ENCODE measurements at places on chromosomes 2 and 18. TPM values are rescaled to one million over a fixed set of nuclear protein-coding genes. Genes with fewer than 3 reads are reported as not detected.

DNA sequence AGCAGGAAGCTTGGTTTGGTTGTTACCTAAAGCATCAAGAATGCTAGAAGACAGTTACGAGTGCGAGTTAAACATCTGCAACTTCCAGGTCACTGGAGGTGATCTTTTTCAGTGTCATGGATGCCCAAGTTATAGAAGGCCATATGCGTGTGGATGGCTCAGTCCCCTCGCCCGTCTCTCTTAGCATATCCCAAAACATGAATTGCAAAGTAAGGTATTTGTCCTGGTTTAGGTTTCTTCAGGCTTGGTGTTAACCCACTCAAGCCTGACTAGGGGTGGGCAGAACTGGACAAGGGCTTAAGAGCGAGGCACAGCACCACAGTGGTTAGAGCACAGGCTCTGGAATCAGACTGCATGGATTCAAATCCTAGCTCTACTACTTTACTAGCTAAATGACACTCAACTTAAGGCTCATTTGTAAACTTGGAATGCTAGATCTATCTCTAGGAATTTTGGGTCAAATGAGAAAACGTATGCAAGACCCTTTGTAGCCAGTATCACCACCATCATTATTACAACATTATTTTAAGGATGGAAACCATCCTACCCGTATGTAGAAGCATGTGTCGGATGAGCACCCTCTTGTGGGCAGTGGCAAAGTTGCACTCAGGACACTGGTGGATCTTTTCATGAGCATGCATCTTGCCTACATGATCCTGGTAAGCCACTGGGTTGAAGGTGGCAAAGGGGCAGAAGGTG lies 11.2 kb downstream of the ZNF142 start:
- peaks cover 12% of the 10 kb centered on the region for H3K36me3 ChIP-seq
- H3K4me1 ChIP-seq = no peaks in the 10 kb centered on the region
- no peaks in the 10 kb centered on the region for H3K27me3 ChIP-seq

DNA sequence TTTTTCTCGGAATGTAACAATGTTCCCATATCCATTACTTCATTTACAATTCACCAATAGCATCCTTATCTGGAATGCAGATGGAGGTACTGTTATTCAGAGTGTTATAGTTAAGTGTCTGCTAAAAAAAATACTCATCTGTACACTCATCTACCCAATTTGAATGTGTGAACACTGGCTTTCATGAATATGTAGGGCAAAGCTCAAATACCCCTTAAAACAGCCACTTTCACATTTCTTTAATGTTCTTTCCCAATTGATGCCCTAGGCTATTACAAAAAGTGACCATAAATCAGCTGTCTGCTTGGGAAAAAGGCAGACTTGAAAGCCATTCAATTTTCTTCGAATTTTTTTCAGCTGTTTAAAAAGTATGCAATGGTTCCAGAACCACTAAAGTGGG lies 796.3 kb upstream of the FSHR start:
- H3K4me3 ChIP-seq = no peak overlapping the region
- H3K27me3 ChIP-seq = no peaks in the 10 kb centered on the region
- no peak overlapping the region for H3K27ac ChIP-seq
- DNase-seq = no peak
- H3K4me1 ChIP-seq = no peaks in the 10 kb centered on the region
- H3K36me3 ChIP-seq = no peaks in the 10 kb centered on the region

- DNase-seq = no peak
- H3K27me3 ChIP-seq = no peaks in the 10 kb centered on the region
- H3K4me1 ChIP-seq = no peaks in the 10 kb centered on the region
- H3K27ac ChIP-seq = no peak overlapping the region
- H3K4me3 ChIP-seq = no peak overlapping the region
- H3K36me3 ChIP-seq = peaks cover 60% of the 10 kb centered on the region
These were observed 43.9 kb downstream of the LANCL1 start for GRCh38 chr2:210432633-210433032.

Gene LIMS1
- total RNA-seq = 44.7 TPM

GRCh38 chr2:86221066-86221684 lies 21.9 kb downstream of the MRPL35 start:
- peaks cover 6% of the 10 kb centered on the region for H3K4me1 ChIP-seq
- no peak overlapping the region for H3K4me3 ChIP-seq
- DNase-seq = no peak
- H3K27me3 ChIP-seq = no peaks in the 10 kb centered on the region

- no peak for DNase-seq
- no peak overlapping the region for H3K27ac ChIP-seq
- H3K4me1 ChIP-seq = peaks cover 4% of the 10 kb centered on the region
- H3K36me3 ChIP-seq = no peaks in the 10 kb centered on the region
- no peak overlapping the region for H3K4me3 ChIP-seq
These were observed 246.4 kb downstream of the CDH20 start for GRCh38 chr18:61579581-61579980.

DNA sequence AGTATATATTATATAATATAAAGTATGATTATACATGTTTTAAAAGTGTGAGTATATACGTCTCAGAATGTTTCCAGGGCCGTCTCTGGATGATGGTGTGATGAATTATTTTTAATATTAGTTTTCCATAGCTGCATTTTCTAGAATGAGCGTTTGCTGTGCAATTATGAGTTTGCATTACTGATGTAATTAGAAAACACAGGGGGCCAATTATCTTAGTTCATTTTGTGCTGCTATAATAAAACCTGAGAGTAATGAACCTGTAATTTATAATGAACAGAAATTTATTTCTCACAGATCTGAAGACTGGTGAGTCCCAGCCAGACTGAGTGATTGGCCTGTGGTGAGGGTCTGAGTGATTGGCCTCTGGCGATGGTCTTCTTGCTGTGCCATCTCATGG lies 4.0 kb upstream of the HJURP start:
- H3K4me1 ChIP-seq = peaks cover 13% of the 10 kb centered on the region
- H3K27ac ChIP-seq = no peak overlapping the region
- no peak overlapping the region for H3K4me3 ChIP-seq
- no peaks in the 10 kb centered on the region for H3K27me3 ChIP-seq
- H3K36me3 ChIP-seq = no peaks in the 10 kb centered on the region

Gene LYPD6
- not detected for total RNA-seq

Gene COLEC12
- total RNA-seq = not detected

DNA sequence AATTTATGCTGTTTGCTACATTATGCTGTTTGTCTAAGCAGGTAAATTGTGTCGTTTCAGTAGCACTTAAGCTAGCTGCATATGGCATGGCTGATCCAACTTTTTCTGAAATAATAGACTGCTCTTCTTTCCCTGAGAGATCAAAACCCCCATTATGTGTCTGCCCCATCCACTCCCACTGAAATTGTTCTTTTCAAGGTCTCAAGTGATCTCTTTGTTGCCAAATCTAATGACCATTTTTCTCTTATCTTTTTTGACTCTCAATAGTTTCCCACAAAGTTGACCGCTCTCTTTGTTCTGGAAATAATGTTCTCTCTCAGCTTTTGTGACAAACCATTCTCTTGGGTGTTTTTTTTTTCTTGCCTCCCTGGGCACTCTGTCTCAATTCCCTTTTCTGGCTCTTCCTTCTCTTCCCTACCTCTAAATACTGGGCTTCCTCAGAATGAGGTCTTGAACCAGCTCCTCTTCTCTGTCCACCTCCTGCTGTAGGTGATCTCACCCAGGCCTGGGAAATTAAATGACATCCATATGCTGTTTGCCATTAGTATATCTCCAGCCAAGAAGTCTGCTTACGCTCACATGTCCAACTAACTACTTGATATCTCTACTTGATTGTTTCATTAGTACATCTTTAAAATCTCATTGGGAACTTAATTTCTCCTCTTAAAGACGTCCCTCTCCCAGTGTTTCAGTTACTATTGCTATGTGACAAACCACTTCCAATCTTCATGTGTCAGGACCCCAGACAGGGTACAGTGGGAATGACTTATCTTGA lies 107.3 kb upstream of the TLK1 start:
- H3K4me1 ChIP-seq = no peaks in the 10 kb centered on the region
- H3K27ac ChIP-seq = no peak overlapping the region
- H3K36me3 ChIP-seq = no peaks in the 10 kb centered on the region
- no peak for DNase-seq

GRCh38 chr2:195899226-195899625 lies 169.4 kb downstream of the DNAH7 start:
- peaks cover 8% of the 10 kb centered on the region for H3K27me3 ChIP-seq
- no peak overlapping the region for H3K27ac ChIP-seq
- no peaks in the 10 kb centered on the region for H3K36me3 ChIP-seq
- no peaks in the 10 kb centered on the region for H3K4me1 ChIP-seq
- H3K4me3 ChIP-seq = no peak overlapping the region
- no peak for DNase-seq

GRCh38 chr2:170180031-170180566 lies 2.2 kb downstream of the MYO3B start:
- no peak for DNase-seq
- H3K36me3 ChIP-seq = peaks cover 2% of the 10 kb centered on the region
- no peaks in the 10 kb centered on the region for H3K27me3 ChIP-seq
- H3K4me1 ChIP-seq = peaks cover 11% of the 10 kb centered on the region
- H3K4me3 ChIP-seq = peak overlapping the region; percentile 28

GRCh38 chr2:122164964-122165363 lies 409.5 kb downstream of the TSN start:
- H3K4me3 ChIP-seq = no peak overlapping the region
- no peaks in the 10 kb centered on the region for H3K27me3 ChIP-seq
- no peak overlapping the region for H3K27ac ChIP-seq
- H3K4me1 ChIP-seq = no peaks in the 10 kb centered on the region

DNA sequence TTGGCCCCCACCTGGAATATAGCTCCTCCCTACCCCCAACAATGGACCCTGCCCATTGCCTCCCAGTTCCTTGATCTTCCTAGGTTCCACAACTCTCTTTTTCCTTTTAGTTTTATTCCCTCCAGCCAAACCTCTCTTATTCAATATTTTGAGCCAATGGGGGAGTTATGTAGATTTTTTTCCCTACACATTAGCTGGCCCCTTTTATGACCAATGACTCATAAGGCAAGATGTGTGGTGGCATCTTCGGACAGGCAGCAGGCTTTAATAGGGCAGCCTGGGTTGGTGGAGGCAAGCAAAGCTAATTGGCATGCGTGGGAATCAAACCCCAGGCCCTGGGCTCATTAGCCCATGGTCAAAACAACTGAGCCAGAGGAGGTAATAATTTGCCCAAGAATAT lies 9.2 kb downstream of the GRP start:
- no peak overlapping the region for H3K27ac ChIP-seq
- H3K4me3 ChIP-seq = no peak overlapping the region
- no peak for DNase-seq
- no peaks in the 10 kb centered on the region for H3K36me3 ChIP-seq

GRCh38 chr18:31688606-31689005 lies 4.2 kb upstream of the B4GALT6 start:
- H3K27me3 ChIP-seq = peaks cover 5% of the 10 kb centered on the region
- no peak overlapping the region for H3K27ac ChIP-seq
- DNase-seq = no peak
- H3K4me3 ChIP-seq = no peak overlapping the region

DNA sequence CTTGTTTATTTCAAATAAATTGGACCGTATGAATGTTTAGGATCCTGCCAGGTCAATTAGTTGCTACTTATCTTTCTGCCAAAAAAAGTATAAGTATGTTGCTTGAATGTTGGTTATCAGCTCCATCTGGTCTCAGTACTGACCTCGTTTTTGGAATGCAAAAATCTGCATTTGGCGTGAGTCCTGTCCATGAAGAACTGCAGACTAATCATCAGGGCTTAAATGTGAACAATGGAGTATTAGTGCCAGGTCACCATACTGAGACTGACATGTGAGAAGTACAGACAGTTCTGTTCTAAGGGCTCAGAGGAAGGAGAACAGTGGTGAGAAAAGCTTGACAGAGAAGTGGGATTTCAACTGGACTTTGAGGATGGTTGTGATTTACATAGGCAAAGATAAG lies 393.1 kb upstream of the SLC14A2 start:
- no peak overlapping the region for H3K4me3 ChIP-seq
- no peak for DNase-seq
- peaks cover 3% of the 10 kb centered on the region for H3K27me3 ChIP-seq
- H3K36me3 ChIP-seq = no peaks in the 10 kb centered on the region
- no peaks in the 10 kb centered on the region for H3K4me1 ChIP-seq

- H3K4me1 ChIP-seq = no peaks in the 10 kb centered on the region
- DNase-seq = no peak
- no peak overlapping the region for H3K4me3 ChIP-seq
- no peaks in the 10 kb centered on the region for H3K27me3 ChIP-seq
- H3K27ac ChIP-seq = no peak overlapping the region
These were observed 220.5 kb downstream of the PIEZO2 start for GRCh38 chr18:10928772-10929373.

GRCh38 chr2:233811087-233811486 lies 33.0 kb downstream of the MROH2A start:
- H3K27me3 ChIP-seq = peaks cover 23% of the 10 kb centered on the region
- no peak overlapping the region for H3K4me3 ChIP-seq
- no peak overlapping the region for H3K27ac ChIP-seq
- no peaks in the 10 kb centered on the region for H3K4me1 ChIP-seq
- peak; percentile 34 for DNase-seq

Gene FAM237A
- not detected for total RNA-seq

Gene DNAJC5G
- not detected for total RNA-seq

Gene SLC5A7
- total RNA-seq = not detected

Measured in natural killer cell treated with Interleukin-12 subunit alpha and Interleukin-12 subunit beta and Interleukin-15 and Interleukin-18, amount 100 ng/mL, for 72 hours (primary cell).